ENCODE measurements at places on chromosomes 12 and 14.

DNA sequence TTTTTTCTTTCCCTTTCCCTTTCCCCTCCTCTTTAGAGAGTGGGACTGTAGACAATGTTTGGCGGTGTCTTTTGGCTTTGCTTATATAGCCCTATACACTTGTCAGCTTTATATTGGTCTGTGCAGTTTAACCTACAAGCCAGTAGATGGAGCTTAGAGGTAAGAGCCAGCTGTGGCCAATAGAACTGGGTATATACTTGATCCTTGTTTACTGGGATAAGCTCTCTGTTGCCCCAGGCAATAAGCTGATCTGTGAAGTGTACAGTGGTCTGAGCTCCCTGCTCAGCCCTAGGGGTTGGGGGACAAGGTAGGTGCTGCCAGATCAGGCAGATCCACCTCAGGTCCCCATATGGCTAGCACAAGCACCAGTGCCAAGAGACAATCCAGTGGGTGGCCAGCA lies 434.1 kb downstream of the NOVA1 start:
- no peak for DNase-seq

DNA sequence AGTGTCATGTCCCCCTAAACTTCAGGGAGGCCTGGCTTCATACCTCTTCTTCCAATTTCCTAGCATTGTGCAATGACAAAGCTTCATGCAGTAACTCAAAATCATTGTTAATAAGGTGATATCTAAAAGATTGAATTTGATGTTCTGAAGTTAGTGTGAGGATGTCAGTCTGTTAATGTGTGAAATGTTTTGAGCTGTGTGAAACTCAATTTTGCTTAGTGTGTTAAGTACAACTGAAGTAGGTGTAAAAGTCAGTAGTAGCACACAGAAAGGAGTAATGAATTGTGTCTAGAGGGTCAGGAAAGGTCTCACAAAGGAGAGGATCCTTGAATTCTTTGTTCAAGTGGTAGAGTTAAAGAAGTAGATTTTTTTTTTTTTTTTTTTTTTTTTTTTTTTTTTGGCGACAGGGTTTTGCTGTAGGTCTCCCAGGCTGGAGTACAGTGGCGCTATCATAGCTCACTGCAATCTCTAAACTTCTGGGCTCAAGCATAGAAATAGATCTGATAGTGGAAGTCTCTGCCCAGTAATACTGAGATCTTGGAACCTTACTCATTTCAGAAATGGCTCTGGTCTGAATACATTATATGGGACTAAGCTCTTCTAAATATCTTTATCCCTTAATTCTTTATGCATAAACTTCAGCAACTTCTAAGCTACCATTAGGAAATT lies 63.9 kb downstream of the FUT8 start:
- no peak for DNase-seq

- no peak for DNase-seq
Observed at GRCh38 chr12:122491991-122492390, 8.7 kb downstream of the ZCCHC8 start.

- no peak for DNase-seq
Observed at GRCh38 chr14:33404054-33404453, 465.4 kb downstream of the NPAS3 start.

DNA sequence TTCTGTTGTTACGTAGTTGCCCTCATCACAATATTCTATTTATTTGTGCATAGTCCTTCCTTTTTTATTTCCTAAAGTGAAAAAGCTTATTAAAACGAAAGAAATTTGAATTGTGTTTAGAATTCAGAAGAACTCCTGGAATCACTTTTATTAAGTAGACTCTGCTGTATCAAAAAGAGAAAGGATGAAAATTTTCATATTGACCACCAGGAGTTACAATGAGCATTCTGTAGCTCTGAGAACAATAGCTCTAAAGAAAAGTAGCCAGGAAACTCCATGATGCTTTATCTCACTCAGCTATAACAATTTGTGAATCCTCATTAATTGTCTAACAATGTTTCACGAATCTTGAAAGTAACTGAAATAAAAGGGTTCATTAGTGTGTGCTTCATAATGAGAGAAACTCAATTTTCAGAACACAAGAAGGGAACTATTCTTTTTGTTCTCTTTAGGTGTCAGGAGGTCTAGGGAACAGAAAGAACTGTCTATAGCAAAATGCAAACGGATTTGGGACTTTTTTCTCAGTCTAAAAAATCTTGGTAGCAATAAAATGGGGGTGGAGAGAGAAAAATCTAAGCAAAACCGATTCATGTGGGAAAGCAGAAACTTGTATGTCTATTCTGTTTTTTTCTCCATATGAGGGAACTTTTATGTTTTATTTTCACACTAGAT lies 19.3 kb downstream of the ASCL1 start:
- no peak for DNase-seq

DNA sequence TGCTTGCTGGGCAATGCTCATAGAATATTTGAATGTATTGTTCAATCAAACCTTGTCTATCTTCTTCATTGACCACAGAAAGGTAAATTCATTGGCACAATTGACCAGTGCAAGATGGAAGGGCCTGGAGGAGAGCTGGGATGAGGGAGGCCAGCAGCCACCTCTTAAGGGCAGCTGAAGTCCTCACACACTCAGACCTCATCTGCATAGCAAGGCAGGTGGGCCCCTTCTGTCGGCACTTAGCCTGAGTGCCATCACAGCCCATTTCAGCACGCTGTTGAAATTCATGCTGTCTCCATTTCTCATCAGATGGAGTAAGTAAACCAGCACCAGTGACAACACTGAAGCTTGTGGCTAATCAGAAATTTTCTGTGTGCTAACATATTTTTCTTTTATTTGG lies 25.4 kb upstream of the HMGA2 start:
- no peak for DNase-seq

GRCh38 chr14:74616996-74617700 lies 5.1 kb upstream of the LTBP2 start:
- no peak for DNase-seq

GRCh38 chr12:97142737-97143410 lies 235.8 kb downstream of the NEDD1 start:
- DNase-seq, result no peak

GRCh38 chr12:119239040-119239439 lies 60.3 kb downstream of the HSPB8 start:
- DNase-seq, result no peak

- DNase-seq, result no peak
Observed at GRCh38 chr12:99427104-99427503, 220.4 kb upstream of the GARIN6 start.

- peak; percentile 68 for DNase-seq
Observed at GRCh38 chr12:112116232-112117060, 7.9 kb upstream of the NAA25 start.

DNA sequence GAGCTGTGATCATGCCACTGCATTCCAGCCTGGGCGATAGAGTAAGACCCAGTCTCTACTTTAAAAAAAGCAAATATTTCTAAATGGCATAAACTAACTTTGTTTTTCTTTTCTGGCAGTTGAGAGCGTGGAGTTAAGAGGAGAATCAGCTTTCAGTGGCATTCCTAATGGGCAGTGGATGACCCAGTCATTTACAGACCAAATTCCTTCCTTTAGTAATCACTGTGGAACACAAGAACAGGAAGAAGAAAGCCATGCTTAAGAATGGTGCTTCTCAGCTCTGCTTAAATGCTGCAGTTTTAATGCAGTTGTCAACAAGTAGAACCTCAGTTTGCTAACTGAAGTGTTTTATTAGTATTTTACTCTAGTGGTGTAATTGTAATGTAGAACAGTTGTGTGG lies 21.2 kb downstream of the TDG start:
- no peak for DNase-seq

GRCh38 chr12:76025601-76026575 lies 5.7 kb downstream of the PHLDA1 start:
- DNase-seq, result no peak

All from nucleus accumbens (tissue), 56 donors.